ENCODE measurements at places on chromosomes 1 and 21.

DNA sequence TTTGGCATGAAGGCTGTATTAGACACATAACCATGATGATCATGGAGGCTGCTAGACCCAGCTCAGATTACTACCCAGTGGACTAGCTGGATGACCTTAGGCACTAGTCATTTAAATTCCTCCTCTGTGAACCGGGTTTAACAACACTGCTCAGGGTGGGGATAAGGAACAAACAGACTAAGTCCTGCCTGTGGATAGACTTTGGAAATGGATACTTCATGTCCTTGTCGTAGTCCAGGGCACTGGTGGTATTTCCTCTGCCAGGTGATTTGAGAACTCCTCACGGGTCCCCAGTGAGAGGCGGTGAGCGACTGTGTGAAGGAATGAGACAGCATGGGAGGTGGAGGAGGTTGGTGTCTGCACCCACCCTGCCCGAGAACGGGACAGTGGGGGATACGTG, 72.9 kb upstream of the SELENON start:
- ATAC-seq = no peak

GRCh38 chr1:111907321-111907720, 82.1 kb downstream of the KCND3 start:
- no peak for ATAC-seq

GRCh38 chr1:88063605-88064004, 620.5 kb upstream of the PKN2 start:
- no peak for ATAC-seq

DNA sequence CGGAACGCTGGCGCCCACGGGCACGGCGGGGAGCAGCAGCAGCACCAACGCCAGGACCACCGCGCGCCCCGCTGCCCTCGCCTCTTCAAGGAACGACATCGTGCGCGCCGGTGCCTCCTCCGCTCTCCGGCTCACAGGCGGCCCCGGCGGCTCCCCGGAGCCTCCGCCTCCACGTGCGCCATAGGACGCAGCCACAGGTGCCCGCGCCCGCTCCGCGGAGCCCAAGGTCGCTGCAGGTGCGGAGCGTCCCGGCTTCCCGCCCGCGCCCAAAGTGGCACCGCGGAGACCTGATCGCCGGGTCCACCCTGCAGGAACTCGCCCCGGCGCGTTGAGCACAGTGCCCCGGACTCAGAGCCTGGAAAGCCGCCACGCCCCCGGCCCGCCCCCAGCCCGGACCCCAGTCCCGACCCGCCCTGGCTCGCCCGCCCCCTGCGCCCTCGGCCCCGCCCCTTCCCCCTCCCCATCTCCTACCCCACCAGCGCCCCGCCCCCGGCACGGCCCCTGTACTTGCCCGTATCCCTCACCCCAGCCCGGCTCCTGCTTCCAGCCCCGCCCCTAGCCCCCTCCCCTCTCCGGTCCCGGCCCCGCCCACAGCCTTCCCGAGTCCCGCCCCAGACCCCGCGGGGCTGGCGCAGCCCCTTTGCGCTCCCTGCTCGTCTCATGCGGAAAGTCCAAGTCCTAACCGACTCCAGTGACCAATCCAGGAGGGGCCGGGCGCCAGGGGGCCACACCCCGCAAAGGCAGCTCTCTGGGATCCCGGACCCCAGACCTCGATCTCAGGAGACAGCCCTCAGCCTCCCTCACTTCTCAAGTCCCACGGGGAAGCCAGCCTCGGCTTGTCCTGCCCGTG, at the start of gene MEGF6:
TSS of gene MEGF6 (minus strand) at position 339 of the 850 bp plus-strand sequence. CDS start at position 99, 240 bp downstream.
- ATAC-seq = peak; percentile 38

GRCh38 chr1:111202366-111202706, 1.9 kb upstream of the DENND2D start:
- ATAC-seq = no peak

GRCh38 chr1:92755541-92756461, 29.1 kb downstream of the EVI5 start:
- ATAC-seq = no peak

GRCh38 chr1:212951126-212951946, 995 bp downstream of the VASH2 start:
- peak; percentile 2 for ATAC-seq

GRCh38 chr1:201945157-201945556, 1.2 kb downstream of the LMOD1 start:
- ATAC-seq = no peak

GRCh38 chr1:69527273-69527672, 40.4 kb upstream of the LRRC7 start:
- no peak for ATAC-seq
